Gastrocnemius medialis (tissue), 4 donors: ENCODE measurements at places on chromosomes 2 and 18. TPM values are rescaled to one million over a fixed set of nuclear protein-coding genes. Genes with fewer than 3 reads are reported as not detected.

The DTNA gene
- total RNA-seq = 63.9 TPM

DNA sequence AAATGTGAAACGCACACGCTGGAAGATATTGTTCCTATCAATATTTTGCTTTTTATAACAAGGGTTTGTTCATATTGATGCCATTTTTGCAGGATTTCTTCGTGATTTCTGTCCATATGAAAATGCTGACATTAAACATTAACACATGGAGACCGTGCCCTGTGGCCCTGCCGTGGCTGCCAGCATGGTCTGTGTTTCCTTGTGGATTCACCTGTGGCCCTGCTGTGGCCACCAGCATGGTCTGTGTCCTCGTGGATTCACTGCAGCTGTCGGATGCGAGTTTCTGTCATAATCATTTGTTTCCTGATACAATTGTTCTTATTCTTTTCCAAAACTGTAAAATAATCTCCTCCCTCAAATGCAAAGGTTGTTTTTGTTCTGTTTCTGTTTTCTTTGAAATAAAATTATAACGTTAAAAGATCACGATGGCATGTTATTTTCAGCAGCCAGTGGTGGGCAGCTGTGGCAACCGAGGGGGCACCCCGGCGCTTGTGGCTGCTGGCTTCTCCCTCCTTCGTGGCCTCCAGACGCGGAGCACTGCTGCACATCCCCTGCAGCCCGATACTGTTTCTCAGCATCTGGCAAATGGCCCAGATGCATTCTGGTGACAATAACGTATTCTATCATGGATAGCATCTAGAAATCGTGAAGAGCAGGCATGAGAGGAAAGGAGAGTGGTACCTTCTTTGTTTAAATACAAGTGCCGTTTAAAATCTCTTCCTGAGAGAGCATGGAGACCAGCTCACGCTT is 143.5 kb downstream of the PTGR3 start:
- H3K4me1 ChIP-seq = no peaks in the 10 kb centered on the region
- no peak for DNase-seq
- H3K36me3 ChIP-seq = no peaks in the 10 kb centered on the region
- no peak overlapping the region for H3K27ac ChIP-seq
- H3K4me3 ChIP-seq = no peak overlapping the region
- H3K27me3 ChIP-seq = no peaks in the 10 kb centered on the region

- no peaks in the 10 kb centered on the region for H3K27me3 ChIP-seq
- H3K4me3 ChIP-seq = no peak overlapping the region
- no peak overlapping the region for H3K27ac ChIP-seq
- DNase-seq = no peak
These were observed 4.9 kb downstream of the DNAH7 start for GRCh38 chr2:196063773-196064172.

DNA sequence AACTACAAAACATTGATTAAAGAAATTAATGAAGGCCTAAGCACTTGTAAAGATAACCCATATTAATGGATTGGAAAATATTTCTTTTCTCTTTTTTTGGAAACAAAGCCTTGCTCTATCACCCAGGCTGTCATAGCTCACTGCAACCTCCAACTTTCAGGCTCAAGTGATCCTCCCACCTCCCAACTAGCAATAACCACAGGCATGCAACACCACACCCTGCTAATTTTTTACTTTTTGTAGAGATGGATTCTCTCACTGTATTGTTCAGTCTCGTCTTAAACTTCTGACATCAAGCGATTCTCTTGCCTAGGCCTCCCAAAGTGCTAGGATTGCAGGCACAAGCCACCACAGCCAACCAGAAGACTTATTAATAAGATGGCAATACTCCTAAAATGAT is 73.4 kb upstream of the NDUFV2 start:
- no peaks in the 10 kb centered on the region for H3K27me3 ChIP-seq
- H3K4me3 ChIP-seq = no peak overlapping the region
- DNase-seq = no peak
- no peak overlapping the region for H3K27ac ChIP-seq
- H3K36me3 ChIP-seq = no peaks in the 10 kb centered on the region
- no peaks in the 10 kb centered on the region for H3K4me1 ChIP-seq

The CCNYL1 gene
- total RNA-seq = 3.3 TPM
